Activated CD4-positive, alpha-beta T cell treated with anti-CD3 and anti-CD28 coated beads for 36 hours (primary cell): ENCODE measurements at places on chromosomes 6 and 20. TPM values are rescaled to one million over a fixed set of nuclear protein-coding genes. Genes with fewer than 3 reads are reported as not detected.

The SLC22A16 gene
- not detected for total RNA-seq

The SUMO4 gene
- total RNA-seq: 4.7 TPM

The AGER gene
- total RNA-seq: 24.4 TPM

The PRIM2 gene
- total RNA-seq: 42.3 TPM

- DNase-seq: no peak
- H3K36me3 ChIP-seq: no peaks in the 10 kb centered on the region
- H3K27me3 ChIP-seq: no peaks in the 10 kb centered on the region
- no peaks in the 10 kb centered on the region for H3K4me1 ChIP-seq
These were observed 579.6 kb downstream of the COL12A1 start for GRCh38 chr6:74626288-74626687.

GRCh38 chr6:72262254-72262653 lies 359.6 kb upstream of the KCNQ5 start:
- DNase-seq: no peak
- no peaks in the 10 kb centered on the region for H3K36me3 ChIP-seq
- H3K27me3 ChIP-seq: no peaks in the 10 kb centered on the region
- H3K27ac ChIP-seq: no peak overlapping the region

DNA sequence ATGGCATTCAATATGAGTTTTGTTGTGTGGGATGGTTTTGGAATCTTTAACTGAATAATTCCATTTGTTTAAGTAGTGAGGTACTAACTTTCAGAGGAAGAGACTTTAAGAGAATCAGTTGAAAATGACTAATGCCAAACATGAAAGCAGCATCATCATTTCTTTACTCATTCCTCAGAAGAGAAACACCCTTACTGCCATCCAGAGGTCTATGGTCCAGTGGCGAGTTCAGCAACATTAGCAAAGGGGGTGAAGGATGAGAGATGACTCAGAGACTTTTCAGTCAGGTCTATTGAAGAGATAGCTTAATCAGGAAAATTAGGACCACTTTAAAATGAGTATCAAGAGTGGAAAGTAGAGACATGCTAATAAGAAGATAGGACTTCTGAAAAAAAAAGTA lies 118.8 kb downstream of the COL19A1 start:
- H3K4me3 ChIP-seq: no peak overlapping the region
- no peaks in the 10 kb centered on the region for H3K27me3 ChIP-seq
- no peaks in the 10 kb centered on the region for H3K4me1 ChIP-seq
- no peak for DNase-seq
- H3K36me3 ChIP-seq: no peaks in the 10 kb centered on the region
- H3K27ac ChIP-seq: no peak overlapping the region

GRCh38 chr6:38959138-38959537 lies 89.4 kb upstream of the GLP1R start:
- H3K27me3 ChIP-seq: peaks cover 3% of the 10 kb centered on the region
- no peaks in the 10 kb centered on the region for H3K36me3 ChIP-seq
- H3K27ac ChIP-seq: no peak overlapping the region
- no peak overlapping the region for H3K4me3 ChIP-seq
- no peak for DNase-seq

DNA sequence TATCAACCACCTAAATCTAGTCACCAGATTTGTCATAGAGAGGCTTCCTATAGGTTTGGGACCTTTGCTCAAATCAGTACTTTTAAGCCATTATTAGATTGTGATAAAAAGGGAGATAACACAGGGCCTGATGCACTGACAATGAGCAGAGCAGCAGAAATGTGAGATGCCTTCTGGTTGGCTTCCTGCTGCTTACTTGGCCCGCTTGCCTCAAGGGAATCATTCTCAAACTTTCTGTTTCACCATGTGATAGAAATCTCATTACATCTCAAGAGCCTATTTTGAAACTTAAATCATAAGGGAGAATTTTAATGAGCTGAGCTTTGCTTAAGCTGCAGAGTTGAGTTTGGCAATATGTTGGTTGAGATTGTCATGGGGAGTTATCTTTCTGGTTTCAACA lies 606.0 kb downstream of the DHX35 start:
- peaks cover 2% of the 10 kb centered on the region for H3K27me3 ChIP-seq
- no peak overlapping the region for H3K4me3 ChIP-seq
- H3K36me3 ChIP-seq: no peaks in the 10 kb centered on the region
